ENCODE measurements at places on chromosomes 12 and 14. TPM values are rescaled to one million over a fixed set of nuclear protein-coding genes. Genes with fewer than 3 reads are reported as not detected.

The MON2 gene
- 19.6 TPM for total RNA-seq

The PRB4 gene
- total RNA-seq = not detected

The MIP gene
- not detected for total RNA-seq

The GPHN gene
- total RNA-seq = 11.8 TPM

The OR10G2 gene
- not detected for total RNA-seq

The IL25 gene
- total RNA-seq = not detected

The DIO2 gene
- total RNA-seq = not detected

The SERPINA9 gene
- total RNA-seq = not detected

The LRRC10 gene
- total RNA-seq = not detected

The RDH16 gene
- 1.6 TPM for total RNA-seq

The ACSM4 gene
- not detected for total RNA-seq

The SIX6 gene
- not detected for total RNA-seq

The GRIP1 gene
- 28.0 TPM for total RNA-seq

The C12orf50 gene
- total RNA-seq = not detected

The EXOC3L4 gene
- total RNA-seq = 0.26 TPM

The TMEM233 gene
- total RNA-seq = not detected

The TAS2R20 gene
- 2.0 TPM for total RNA-seq

The OASL gene
- total RNA-seq = 0.79 TPM

The MSI1 gene
- not detected for total RNA-seq

The RNFT2 gene
- total RNA-seq = 0.26 TPM

The SEC23A gene
- total RNA-seq = 211 TPM

The RNF212B gene
- not detected for total RNA-seq

The CIROP gene
- not detected for total RNA-seq

The MMP17 gene
- 4.5 TPM for total RNA-seq

The SDS gene
- not detected for total RNA-seq

The NFATC4 gene
- 4.7 TPM for total RNA-seq

The TAS2R42 gene
- total RNA-seq = not detected

The DPY19L2 gene
- under 0.01 TPM for total RNA-seq

The PDZRN4 gene
- not detected for total RNA-seq

The SELPLG gene
- total RNA-seq = 0.13 TPM

The GALNT16 gene
- not detected for total RNA-seq

The DHRS4L2 gene
- total RNA-seq = 5.5 TPM

The MUCL1 gene
- not detected for total RNA-seq

All from bronchial epithelial cell (primary cell).